Glomerular endothelial cell (primary cell): ENCODE measurements at places on chromosomes 7 and 10. TPM values are rescaled to one million over a fixed set of nuclear protein-coding genes. Genes with fewer than 3 reads are reported as not detected.

- no peak for DNase-seq
These were observed 17.3 kb upstream of the SAMD9L start for GRCh38 chr7:93165447-93165846.

DNA sequence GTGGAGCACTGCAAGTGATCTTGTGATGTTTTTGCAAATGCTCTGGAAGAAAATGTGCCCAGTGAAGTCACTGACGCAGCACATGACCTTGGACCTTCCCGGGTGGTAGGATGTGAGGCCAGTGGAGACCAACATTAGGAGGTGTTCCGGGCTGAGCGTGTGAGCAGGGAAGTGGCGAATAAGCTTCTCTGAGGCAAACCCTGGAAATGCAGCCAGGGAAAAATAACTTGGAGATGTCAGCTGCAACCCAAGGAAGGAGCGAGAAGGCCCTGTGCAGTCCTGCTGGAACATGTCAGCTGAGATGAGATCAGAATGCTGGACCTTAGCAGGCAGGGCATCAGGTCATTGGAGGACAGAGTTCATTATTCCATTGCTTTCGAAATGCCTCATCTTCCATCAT lies 18.6 kb upstream of the SDK1 start:
- DNase-seq = no peak

GRCh38 chr10:75971402-75972211 lies 540.2 kb downstream of the LRMDA start:
- DNase-seq = no peak

FAM25C gene
- total RNA-seq = not detected in 2 replicates

CXCL12 gene
- total RNA-seq = 4.0 and 9.5 TPM in 2 replicates

NPFFR1 gene
- total RNA-seq = not detected in 2 replicates

JAKMIP3 gene
- total RNA-seq = 0.05 and 0.12 TPM in 2 replicates
